ENCODE measurements at places on chromosomes 5 and 9. TPM values are rescaled to one million over a fixed set of nuclear protein-coding genes. Genes with fewer than 3 reads are reported as not detected.

- no peaks in the 10 kb centered on the region for H3K4me1 ChIP-seq
- DNase-seq: no peak
- no peak overlapping the region for H3K27ac ChIP-seq
- no peaks in the 10 kb centered on the region for H3K27me3 ChIP-seq
- no peaks in the 10 kb centered on the region for H3K36me3 ChIP-seq
Measured at GRCh38 chr9:121645003-121645402, 6.4 kb upstream of the DAB2IP start.

GRCh38 chr9:110543631-110544051 is 35.9 kb downstream of the SVEP1 start:
- H3K27me3 ChIP-seq: no peaks in the 10 kb centered on the region
- H3K4me3 ChIP-seq: no peak overlapping the region
- DNase-seq: no peak
- no peak overlapping the region for H3K27ac ChIP-seq

DNA sequence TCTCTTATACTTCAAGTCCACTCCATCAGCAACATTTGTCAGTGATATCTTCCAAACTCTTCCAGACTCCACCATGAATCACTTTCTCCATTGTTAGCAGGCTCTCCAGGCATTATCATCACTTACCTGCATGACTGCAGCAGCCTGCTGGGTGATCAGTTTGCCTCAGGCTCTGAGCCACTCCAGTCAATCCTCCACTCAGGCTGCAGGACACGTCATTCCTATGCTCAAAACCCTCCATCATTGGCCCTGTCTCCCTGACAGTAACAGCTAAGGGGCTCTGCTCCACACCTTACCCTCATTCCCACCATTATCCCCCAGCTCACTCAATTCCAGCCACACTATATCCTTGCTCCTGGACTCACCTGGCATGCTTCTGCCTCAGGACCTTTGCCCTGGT is 10.7 kb downstream of the DIRAS2 start:
- H3K27ac ChIP-seq: no peak overlapping the region
- H3K4me1 ChIP-seq: no peaks in the 10 kb centered on the region
- peaks cover 7% of the 10 kb centered on the region for H3K27me3 ChIP-seq
- DNase-seq: no peak
- H3K4me3 ChIP-seq: no peak overlapping the region
- no peaks in the 10 kb centered on the region for H3K36me3 ChIP-seq

DNA sequence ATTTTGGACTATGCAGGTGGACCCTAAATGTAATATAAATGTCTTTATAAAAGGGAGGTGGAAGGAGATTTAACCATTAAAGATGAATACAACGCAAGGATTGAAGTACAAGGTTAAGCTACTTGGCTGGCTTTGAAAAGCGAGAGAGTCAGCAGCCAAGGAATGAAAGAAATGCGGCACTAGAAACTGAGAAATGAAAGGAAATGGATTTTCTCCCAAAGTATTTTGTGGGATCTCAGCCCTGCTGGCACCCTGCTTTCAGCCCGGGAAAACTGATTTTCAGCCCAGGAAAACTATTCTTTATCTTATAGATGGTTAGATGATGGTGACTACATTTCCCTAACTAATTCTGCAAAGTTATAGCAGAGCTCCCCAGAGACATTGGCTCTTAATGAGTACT is 1349.6 kb upstream of the C9orf72 start:
- H3K4me3 ChIP-seq: no peak overlapping the region
- H3K27ac ChIP-seq: no peak overlapping the region
- no peaks in the 10 kb centered on the region for H3K27me3 ChIP-seq

- no peaks in the 10 kb centered on the region for H3K36me3 ChIP-seq
- H3K4me3 ChIP-seq: no peak overlapping the region
- DNase-seq: no peak
Measured at GRCh38 chr5:137287569-137287968, 211.6 kb downstream of the SPOCK1 start.

DNA sequence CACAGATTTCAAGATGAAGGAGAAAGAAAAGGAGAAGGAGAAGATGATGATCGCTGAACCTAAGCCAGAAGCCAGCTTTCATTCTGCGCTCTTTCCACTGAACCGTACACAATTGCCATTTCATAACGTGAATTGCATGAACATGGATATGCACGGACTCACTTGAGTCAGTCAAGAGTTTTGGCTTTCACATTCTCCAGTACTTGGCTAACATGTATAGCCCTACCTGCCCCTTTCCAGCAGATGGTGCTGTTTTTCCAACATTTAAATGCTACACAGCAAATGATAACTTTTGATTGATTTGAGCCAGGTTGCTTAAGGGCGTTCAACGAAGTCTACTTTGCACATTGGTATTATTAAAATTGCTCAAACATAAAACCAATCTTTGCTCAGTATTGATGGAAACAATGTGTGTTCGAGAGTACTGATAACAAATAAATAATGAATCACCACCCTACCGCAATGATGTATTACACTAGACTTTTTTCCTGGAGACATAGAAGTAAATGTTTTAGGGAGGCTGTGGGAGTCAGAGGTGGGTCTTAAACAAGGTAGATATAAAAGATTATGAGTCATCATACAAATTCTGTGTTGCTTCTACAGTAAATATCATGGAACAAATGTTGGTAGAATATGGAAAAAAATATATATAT is 196.4 kb downstream of the TRPM3 start:
- H3K27ac ChIP-seq: peak overlapping the region; percentile 35
- peak; percentile 57 for DNase-seq

Gene FRRS1L
- total RNA-seq: 8.2 TPM

Gene GADD45G
- 180 TPM for total RNA-seq

Gene DPYSL3
- 11.2 TPM for total RNA-seq

Gene F2R
- 54.4 TPM for total RNA-seq

Gene ERGIC1
- total RNA-seq: 259 TPM

Gene PCDHA9
- total RNA-seq: 0.39 TPM

Gene OR2V2
- total RNA-seq: not detected
